ENCODE measurements at places on chromosomes 3 and 15.

DNA sequence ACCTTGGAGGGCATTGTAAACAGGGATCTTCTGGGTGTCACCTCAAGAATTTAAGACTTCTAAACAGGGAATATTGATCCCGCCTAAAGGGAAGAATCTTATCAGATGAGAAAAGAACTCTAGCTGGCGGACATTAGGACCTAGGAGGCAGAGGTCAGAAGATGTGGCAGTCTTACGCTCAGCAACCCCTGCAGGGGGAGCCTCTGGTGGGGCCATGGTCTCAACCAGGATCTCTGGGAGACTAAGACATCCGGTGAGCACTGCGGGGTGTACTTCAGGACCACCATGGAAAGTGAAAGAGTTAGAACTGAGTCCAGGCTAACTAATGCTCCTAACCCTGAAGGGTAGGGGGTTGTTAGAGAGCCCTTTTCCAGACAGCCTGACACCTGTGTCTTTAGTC, 295.2 kb downstream of the VGLL3 start:
- DNase-seq = no peak

- DNase-seq = no peak
Measured at GRCh38 chr3:33883538-33883950, 85.1 kb downstream of the PDCD6IP start.

DNA sequence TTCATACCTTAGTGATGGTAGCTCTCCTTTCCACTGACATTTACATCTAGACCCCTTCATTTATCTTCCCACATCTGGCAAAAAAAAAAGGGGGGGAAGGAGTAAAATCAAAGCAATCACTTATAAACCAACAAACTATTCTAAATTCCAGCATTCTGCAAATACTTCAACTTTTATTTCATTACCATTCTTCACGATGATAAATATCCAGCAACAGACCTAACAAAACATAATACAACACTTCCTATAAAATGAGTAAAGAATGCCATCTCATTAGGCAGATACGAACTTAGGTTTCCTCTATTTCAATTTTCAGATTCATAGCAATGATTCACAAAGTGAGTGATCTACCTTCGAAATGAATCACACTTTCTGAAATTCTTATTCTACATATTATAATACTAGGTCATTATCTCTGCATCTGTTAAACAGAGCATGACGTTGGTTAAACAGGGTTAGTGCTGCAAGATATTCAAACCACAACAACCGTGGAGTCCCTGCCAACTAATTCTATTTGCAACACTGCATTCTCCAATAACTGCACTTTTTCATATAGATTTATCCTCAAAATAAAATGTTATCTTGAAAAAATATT, at the start of gene LRRFIP2:
LRRFIP2 (minus strand) TSS at position 51 of the 595 bp plus-strand sequence. CDS start 25,599 bp downstream, outside the sequence.
- no peak for DNase-seq

- no peak for DNase-seq
Measured at GRCh38 chr3:117454254-117454653, 744.7 kb downstream of the TUSC7 start.

DNA sequence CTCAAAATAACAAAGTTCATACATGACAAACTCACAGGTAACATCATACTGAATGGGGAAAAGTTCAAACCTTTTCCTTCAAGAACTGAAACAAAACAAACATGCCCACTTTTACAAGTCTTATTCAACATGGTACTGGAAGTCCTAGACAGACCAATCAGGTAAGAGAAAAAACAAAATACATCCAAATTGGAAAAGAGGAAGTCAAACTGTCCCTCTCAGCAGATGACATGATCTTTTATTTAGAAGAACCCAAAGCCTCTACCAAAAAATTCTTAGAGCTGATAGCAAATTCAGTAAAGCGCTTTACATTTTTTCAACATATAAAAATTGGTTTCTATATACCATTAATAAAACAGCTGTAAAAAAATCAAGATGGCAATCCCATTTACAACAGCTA, 219.4 kb downstream of the STAG1 start:
- no peak for DNase-seq

DNA sequence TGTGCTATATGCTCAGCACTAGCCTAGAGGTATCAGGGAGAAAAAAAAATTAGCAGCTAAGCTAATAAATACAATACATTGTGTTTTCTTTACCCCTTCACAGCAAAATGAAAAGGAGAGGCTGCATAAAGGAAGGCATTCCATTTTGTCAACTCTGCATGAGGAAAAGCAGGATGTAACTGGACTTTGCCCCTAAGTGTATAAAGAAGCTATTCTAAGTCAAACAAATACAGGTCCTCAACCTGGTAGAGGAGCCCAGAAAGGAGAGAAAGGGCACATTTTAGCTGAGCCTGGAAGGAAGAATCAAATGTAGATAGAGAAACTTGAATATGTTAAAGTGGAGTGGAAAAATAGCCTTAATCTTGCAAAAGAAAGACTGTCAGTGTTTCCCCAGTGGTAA, 89.0 kb upstream of the SPRED1 start:
- no peak for DNase-seq

GRCh38 chr3:33363113-33363800, 76.9 kb downstream of the UBP1 start:
- DNase-seq = no peak

GRCh38 chr15:58306591-58307312, 125.0 kb upstream of the LIPC start:
- no peak for DNase-seq

- DNase-seq = no peak
Measured at GRCh38 chr3:16460886-16461285, 52.6 kb downstream of the RFTN1 start.

- no peak for DNase-seq
Measured at GRCh38 chr3:24390169-24391130, 104.2 kb downstream of the THRB start.

- no peak for DNase-seq
Measured at GRCh38 chr3:15399970-15400369, 27.4 kb downstream of the METTL6 start.

GRCh38 chr15:52368402-52368801, 72.8 kb upstream of the MYO5C start:
- no peak for DNase-seq

- DNase-seq = no peak
Measured at GRCh38 chr3:143200001-143200924, 80.7 kb downstream of the CHST2 start.

DNA sequence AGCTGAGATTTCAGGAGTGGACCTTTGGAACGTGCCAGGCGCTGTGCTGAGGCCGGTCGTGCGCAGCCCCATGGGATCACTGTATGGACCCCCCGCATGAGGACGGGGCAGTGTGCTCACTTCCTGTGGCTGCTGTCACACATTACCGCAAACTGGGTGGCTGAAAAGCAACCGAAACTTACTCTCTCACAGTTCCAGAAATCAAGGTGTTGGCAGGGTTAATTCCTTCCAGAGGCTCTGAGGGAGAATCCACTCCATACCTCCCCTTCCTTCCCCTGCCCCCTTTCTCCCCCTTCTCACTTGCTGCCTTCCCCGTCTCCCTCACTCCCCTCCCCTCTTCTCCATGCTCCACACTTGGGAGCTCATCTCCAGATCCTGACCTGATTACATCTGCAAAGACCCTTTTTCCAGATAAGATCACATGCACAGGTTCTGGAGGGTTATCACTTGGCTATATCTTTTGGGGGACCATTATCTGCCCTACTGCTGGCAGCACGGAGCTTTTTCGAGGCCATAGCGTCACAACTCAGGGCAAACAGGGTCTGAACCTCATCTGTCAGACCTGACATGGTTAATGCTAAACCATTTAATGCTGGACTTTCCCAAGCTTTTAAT, 41.2 kb downstream of the KLF13 start:
- no peak for DNase-seq

- DNase-seq = no peak
Measured at GRCh38 chr3:65619451-65619881, 419.3 kb downstream of the MAGI1 start.

DNA sequence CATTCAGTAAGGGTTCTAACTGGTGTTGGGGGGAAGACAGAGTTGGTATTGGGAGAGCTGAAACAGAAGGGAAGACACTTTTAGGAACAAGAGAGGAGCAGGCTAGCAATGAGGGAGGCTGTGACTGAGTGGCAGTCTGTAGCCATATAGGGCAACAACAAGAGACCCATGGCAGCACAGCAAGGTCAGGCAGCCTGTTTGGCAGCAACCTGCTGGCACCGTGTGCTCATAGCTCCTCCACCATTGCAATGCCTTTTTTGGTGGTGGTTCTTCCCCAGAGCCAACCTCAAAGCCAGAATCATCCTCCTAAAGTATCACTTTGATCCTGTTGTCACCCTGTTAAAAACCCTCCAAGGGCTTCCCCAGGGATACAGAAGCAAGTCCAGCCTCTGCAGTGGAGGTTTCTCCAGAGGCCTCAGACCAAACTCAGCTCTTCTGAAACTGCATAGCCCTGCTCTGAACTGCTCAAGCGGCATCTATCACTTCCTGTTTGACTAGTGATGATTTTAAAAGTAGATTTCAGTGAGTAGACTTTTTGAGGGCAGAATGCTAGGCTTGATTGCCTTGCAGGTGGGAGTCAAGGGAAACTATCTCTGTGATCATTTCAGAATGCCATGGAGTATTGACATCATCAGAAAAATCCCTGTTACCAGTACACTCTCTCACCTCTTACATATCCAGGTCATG, 176.9 kb downstream of the STAC start:
- DNase-seq = no peak

DNA sequence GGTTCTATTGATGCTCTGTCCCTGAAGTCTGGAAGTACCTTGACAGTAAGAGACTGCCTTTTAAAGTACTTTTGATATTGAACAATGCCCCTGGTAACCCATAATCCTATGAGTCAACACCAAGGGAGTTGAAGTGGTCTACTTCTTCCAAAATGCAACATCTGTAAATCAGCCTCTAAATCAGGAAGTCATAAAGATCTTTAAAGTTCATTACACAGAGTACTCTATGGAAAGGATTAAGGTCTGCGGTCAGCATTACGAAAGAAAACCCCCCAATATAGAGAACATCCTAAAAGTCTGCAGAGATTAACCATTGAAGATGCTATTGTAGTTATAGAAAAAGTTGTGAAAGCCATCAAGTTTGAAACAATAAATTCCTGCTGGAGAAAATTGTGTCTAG, 52.7 kb upstream of the CMC1 start:
- DNase-seq = no peak

DNA sequence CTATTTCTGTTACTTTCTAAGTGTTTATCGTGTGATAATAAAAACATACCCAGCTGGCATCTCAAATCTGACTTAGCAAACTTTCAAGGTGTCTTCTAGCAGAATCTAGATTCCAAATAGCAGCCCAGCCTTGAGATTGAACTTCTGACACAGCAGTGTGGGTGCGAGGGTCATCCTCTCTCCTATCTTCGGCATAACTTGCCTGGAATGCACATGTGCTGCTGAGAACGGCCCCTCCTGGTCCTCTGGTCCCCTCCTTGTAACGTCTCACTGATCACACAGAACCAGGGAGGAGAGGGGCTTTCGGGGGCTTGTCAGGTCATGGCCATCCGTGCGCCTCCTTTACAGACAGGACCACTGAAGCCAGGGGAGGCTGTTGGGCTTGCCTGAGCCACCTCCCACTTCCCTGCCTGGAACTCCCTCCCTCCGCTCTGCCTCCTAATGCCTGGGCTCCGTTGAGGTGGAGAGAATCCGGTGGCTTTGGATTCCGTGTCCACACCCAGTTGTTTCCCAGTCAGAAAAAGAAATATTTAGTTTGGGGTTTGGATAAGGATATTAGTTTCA, 344.4 kb upstream of the C2CD4B start:
- DNase-seq = no peak

DNA sequence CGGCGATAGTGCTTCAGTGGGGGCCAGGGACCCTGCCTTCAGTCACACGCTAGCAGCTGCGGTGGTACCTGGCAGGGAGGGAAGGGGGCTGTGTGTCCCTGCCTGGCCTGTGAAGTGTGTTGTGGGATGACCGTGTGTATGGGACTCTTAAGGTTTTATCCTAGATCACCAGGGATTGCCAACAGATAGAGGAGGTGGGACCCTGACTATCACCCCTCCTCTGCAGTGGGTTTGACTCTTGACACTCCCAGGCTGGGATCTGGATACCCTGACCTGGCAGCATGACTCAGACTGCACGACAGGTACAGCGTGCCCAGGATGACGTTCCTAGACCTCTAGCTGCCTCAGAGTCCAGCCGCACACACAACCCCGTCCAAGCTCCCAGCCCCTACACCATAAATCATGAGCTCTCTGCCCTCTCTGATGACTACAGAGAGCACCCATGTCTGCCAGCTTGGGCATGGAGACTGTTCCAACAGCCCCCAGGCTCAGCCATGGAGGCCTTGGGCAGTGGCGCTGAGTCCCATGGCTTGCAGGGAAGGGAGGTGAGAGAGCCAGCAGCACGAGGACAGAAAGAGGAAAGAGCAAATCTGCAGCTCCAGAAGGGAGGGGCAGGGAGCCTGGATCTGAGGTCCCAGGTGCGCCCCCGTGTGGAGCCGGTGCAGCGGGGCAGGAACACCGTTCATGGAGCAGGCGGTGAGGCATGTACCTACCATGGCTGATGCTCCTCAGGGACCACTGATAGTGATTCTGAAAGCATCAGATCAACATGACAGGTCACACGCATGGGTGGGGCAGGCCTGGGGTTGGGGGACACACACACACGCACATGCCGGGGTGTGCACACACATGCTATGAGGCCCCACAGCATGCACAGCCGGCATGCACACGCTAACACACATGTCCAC, 71.0 kb downstream of the ADAMTS7 start:
- peak; percentile 55 for DNase-seq

GRCh38 chr15:27797765-27798164, 301.4 kb downstream of the OCA2 start:
- no peak for DNase-seq

DNA sequence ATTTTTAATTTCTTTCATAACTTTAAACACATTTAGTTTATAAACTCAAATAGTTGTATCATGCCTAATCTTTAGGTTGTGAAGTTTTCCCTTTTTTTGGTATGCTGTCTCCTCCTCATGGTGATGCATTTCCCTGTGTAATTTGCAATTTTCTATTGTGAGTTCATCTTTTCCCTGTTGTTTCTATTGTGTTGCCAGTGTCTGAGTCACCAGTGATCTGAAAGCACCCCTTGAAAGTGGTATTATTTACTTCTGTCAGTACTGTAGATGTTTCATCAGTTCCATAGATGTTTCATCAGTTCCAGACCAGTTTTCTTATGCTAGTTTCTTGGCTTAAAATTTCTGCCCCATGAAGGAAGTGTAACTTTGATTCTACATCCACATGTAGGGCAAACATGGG, 80.6 kb downstream of the OXSM start:
- DNase-seq = no peak

GRCh38 chr15:65939901-65940617, 70.8 kb downstream of the RAB11A start:
- DNase-seq = no peak

- DNase-seq = no peak
Measured at GRCh38 chr3:49606427-49606826, 52.1 kb downstream of the BSN start.

- DNase-seq = no peak
Measured at GRCh38 chr3:37625051-37625450, 236.6 kb upstream of the CTDSPL start.

- DNase-seq = no peak
Measured at GRCh38 chr15:64527263-64527984, 67.0 kb downstream of the ZNF609 start.

GRCh38 chr3:161415506-161416231, 44.4 kb upstream of the SPTSSB start:
- no peak for DNase-seq

- no peak for DNase-seq
Measured at GRCh38 chr3:100518244-100518643, 25.8 kb downstream of the TMEM45A start.

Measured in CD4-positive, alpha-beta T cell treated with Interleukin-15 for 1 hour (primary cell).